ENCODE measurements at places on chromosomes 12 and 14.

- no peak for DNase-seq
These were observed 18.6 kb downstream of the TPCN1 start for GRCh38 chr12:113239811-113240331.

GRCh38 chr14:39233680-39234326 is at the start of gene MIA2:
Gene MIA2, plus strand, starts transcription at chr14:39233915. Its CDS starts 200 bp downstream, at chr14:39234115.
- DNase-seq, result no peak

DNA sequence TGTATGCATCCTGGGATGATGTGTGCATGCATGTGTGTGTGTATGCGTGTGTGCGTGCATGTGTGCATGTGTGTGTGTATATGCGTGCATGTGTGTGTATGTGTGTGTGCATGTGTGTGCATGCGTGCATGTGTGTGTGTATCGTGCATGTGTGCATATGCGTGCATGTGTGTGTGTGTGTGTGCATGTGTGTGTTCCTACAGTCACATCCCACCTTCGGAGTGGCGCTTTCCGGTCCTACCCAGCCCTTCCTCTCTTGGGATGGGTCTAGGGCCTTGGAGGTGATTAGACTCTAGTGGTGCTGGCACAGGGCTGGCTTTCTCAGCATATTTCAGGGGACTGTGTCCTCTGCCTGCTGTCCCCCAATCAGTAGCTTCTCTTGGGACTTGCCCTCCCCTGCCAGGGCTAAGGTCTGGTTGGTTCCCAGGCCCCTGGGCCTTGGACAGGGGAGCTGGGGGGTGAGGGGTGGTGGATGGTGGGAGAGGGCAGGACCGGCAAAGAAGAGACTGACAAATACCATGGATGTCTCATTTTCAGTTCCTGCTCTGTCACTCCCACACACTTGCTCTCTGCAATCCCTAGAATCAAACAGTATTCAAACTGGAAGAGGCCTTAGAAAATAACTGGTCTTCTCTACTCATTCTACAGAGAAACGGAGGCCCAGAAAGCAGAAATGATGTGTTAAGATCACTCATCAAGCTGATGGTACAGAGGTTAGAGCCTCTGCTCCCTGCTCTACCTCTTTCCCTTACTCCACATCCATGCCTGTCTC is 21.9 kb upstream of the FAIM2 start:
- no peak for DNase-seq

DNA sequence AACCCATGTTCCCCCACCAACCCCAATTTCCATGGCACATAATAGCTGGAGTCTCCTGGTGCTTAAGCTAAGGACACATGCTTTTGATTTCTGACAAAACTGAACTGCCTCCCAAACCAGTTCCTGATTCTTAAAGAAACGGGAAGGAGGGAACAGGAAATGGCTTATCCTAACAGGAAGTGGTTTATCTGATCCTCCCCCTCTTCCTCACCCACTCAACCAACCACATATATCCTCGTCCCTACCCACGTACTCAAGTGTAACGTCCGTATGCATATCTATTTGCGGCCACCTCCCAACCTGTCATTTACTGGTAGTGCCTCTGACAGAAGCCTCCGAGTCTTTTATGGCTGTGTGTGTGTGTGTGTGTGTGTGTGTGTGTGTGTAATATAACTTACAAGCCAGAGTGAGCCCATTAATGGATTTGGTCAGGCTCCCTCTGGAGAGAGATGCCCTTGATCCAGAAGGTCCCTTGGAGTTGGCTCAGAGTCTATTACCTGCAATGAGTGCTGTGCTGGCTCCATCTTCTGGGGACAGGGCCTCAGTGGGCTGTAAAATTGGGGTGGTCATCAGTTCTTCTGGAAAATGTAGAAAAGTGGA is 7.7 kb downstream of the DAZAP2 start:
- peak; percentile 28 for DNase-seq

DNA sequence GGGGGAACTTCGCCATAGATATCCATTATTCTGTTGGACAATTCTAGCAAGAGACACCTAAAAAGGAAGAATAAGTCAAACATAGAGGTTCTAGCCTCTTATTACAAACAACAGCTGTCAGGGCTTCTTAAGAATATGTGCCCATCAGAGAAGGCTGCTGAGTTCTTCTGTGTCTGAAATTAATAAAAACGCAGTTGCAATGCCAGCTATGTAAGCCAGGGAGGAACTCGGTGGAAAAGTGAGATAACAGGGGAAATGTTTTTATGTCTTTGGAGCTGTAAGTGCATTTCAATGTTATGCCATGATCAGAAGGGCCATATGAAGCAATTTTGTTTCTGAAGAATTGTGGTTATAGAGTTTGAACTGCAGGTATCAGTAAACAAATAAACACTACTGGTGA is 95.0 kb downstream of the SYT1 start:
- DNase-seq, result no peak

DNA sequence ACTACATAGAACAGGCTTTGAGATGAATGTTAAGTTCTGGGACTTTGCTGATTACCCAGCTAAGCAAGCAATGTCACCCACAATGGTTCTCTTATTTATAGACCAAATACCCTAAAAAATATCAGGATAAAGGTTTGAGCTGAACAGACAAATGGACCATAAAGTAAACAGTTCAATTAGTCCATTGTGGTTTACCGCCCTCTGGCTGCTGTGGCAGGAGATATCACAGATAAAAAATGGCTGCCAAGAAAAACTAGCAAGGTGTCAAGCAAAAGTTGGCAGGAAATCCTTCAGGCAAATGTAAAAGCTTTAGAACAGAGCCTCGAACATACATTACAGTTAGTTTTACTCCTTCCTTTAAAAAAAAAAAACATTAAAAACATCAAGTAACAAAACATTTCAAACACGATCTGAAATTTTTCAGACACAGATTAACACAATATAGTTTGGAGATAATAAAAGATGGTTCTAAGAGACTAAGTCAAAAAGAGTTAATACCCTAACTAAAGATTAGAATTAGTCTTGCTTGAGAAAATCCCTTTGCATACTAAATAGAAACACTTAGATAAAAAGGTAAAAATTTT is 41.3 kb downstream of the MED13L start:
- DNase-seq, result peak; percentile 9

DNA sequence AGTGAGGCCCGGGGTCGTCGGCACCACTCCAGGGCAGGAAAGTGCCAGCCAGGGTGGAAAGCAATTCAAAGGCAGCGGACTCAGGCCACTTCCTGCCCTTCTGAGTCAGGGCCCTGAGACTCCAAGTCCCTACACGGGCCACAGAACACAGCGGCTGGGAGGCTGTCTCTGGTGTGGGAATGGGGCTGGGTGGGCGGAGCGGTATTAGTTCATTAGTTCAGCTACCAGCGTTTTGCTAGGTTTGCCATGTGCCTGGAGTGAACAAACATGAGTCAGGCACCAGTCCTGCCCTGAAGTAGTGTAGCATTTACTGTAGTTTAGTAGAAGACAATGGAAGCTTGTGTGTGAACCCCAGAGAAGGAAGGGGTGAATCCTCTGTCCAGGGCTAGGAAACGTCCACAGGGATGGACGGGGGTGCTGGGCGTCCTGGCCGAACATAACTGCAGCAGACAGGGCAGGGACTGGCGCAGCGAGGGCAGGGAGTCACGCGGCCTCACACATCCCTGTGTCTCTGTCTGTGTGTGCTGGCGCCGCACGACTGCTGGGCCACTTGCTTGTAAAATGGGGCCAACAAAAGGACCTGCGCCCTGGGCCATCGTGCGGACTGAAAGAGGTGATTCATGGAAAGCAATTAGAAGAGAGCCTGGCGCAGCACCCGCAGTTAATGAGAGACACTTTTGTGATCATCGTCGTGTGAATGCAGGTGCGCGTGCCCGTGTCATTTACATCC is 186.4 kb upstream of the PRMT8 start:
- DNase-seq, result no peak

DNA sequence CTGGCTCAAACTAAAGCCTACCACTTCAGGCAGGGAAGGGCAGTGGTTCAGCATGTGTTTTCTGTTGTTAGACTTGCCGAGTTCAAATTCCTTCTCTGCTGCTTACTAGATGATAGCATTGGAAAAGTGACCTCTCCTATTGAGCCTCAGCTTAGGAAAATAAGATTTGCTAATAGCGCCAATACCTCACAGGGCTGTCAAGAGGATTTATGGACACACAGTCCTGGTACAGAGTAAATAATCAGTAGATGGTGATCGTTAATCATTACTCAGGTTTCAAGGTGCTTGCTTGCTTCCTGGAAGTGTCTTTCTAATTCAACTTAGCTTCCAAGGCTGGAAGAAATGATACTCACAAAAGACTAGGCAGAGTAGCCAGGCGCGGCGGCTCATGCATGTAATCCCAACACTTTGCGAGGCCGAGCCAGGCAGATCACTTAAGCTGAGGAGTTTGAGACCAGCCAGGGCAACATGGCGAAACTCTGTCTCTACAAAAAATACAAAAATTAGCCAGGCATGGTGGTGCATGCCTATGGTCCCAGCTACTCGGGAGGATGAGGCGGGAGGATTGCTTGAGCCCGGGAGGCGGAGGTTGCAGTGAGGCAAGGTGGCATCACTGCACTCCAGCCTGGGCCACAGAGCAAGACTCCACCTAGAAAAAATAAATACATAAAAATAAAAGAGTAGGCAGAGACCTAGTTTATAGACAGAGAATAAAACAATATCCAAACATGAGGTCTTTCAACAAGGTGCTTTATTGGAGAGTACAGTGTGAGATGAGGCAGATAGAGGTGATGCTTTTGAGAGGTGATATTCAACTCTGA is 6.0 kb downstream of the PLA2G1B start:
- no peak for DNase-seq

DNA sequence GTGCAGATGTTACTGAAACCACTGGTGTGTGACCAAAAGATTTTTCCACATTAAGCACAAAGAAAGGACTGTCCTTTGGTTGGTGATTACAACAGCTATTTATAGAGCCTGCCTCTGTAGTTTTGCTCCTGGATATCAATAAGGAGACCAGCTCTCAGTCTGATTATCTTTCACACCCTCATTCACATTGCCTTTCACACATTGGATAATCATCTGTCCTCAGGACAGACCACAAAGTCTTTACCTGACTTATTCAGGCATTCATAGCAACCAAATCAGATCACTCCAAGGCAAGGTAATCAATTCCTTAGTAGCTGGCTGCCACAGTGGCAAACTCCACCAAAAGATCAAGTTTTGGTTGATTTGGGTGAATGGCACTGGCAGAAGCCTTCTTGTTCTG is 59.6 kb upstream of the CPSF6 start:
- no peak for DNase-seq

GRCh38 chr12:10283027-10283426 is 24.6 kb upstream of the KLRD1 start:
- no peak for DNase-seq

DNA sequence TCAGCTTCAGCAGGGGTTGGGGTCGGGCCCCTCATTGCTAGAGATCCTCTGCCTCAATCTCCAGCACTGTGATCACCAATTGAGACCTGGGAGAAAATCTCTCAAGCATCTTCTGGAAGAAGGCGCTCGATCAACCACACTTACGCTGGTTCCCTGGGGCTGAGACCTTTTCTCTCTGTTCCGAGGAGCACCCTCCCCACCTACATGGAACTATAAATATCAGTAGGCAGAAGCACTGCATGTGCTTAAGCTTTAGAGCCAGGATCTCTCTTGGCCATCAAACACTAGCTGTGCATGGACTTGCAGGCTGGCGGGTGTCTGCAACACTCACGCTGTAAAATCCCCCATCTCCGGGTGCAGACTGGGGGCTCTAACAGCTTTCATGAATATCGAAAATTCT is 38.2 kb upstream of the KCNA1 start:
- no peak for DNase-seq

DNA sequence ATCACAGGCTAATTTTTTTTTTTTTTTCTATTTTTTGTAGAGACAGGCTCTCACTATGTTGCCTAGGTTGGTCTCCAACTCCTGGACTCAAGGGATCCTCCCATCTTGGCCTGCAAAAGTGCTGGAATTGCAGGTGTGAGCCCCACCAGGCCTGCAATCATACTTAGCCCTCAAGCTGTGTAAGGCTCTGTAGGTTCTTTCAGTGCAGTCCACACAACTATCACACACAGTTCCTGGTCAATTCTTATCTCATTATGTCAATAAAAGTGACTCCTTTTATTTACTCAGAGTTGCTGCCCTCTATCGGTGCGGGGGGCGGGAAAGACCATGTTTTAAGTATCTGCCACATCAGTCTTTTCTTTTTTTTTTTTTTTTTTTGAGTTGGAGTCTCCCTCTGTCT is 29.0 kb downstream of the SLC2A3 start:
- DNase-seq, result peak; percentile 26

GRCh38 chr14:33631441-33631840 is 319.4 kb downstream of the EGLN3 start:
- no peak for DNase-seq

- DNase-seq, result no peak
These were observed 51.1 kb downstream of the CALM1 start for GRCh38 chr14:90447720-90448497.

DNA sequence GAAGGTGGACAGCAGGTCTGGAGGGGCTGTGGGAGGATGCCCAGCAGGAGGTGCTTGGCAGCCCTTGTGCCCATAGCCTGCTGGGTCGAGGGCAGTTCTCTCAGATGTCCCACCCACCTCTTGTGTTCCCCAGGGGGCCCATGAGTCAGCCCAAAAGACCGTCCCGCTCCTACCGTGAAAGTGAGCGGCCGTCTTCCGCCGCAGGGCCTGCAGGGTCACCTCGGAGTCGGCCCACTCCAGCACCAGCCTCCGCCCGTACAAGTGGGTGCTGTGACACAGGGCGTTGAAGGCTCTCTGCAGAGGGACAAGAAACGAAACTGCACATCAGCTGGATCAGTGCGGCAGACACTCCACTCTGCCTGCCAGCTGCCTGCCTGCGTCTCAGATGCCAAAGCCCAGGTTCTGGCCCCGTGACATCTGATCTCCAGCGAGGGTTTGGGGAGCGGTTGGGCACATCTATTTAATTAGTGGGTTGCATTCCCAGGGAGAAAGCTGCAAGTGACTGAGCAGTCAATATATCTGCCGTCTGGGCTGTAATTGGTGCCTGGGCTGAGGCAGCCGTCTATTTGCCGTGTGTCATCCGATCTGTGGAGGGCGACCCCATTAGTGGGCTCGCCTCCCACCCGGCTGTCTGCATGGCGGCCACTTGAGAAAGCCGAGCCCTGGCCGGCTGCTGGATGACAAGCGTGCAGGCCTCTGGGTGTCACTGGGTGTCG is 121.5 kb downstream of the RBM19 start:
- no peak for DNase-seq

DNA sequence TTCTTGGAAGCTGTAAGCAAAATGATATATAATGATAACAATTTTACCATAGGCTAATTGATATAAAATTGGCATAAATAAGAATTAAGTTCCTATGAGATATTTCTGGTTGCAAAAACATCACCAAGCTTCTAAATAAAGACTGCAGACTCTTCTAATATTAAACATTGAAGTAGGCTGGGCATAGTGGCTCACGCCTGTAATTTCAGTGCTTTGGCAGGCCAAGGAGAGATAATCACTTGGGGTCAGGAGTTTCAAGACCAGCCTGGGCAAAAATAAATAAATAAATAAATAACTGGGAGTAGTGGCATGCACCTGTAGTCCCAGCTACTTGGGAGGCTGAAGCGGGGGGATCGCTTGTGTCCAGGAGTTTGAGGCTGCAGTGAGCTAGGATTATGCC is 71.8 kb downstream of the NPAS3 start:
- no peak for DNase-seq

- DNase-seq, result no peak
These were observed 98.0 kb downstream of the SAMD4A start for GRCh38 chr14:54664961-54665360.
